ENCODE measurements at places on chromosomes 5 and 9. TPM values are rescaled to one million over a fixed set of nuclear protein-coding genes. Genes with fewer than 3 reads are reported as not detected.

Gene SGCD
- 82.7 TPM for polyA plus RNA-seq

GRCh38 chr5:62340392-62340791 is 34.4 kb downstream of the KIF2A start:
- no peak for DNase-seq

GRCh38 chr9:92543972-92544371 is 8.2 kb upstream of the ECM2 start:
- DNase-seq = no peak

GRCh38 chr5:178389796-178390195 is 157.2 kb upstream of the PHYKPL start:
- no peak for DNase-seq

DNA sequence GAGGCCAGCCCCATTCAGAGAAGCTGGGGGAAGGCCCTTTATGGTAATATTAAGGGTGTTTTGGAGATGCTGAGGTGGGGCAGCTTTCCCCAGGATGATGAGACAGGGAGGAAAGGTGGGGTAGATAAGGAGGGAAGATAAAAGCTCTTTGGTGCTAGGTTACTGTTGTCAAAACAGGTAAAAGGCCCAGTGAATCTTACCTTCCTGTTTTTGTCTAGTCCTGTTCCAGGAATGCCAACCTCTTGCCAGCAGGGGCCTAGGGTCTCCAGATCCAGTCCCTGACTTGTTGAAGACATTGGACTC is 797 bp upstream of the CCL27 start:
- DNase-seq = no peak

Gene PSAT1
- polyA plus RNA-seq = 35.1 TPM

Gene N4BP3
- 31.8 TPM for polyA plus RNA-seq

- no peak for DNase-seq
Measured at GRCh38 chr9:97941323-97941722, 3.4 kb upstream of the HEMGN start.

Gene ZBTB5
- polyA plus RNA-seq = 14.3 TPM
